Dermis lymphatic vessel endothelial cell (primary cell): ENCODE measurements at places on chromosomes 2 and 18. TPM values are rescaled to one million over a fixed set of nuclear protein-coding genes. Genes with fewer than 3 reads are reported as not detected.

The SLC23A3 gene
- total RNA-seq = 0.54 and 1.2 TPM in 2 replicates

The TSGA10 gene
- 0.54 and 1.5 TPM in 2 replicates for total RNA-seq

The ING5 gene
- total RNA-seq = 18.4 and 19.2 TPM in 2 replicates

The TCF23 gene
- total RNA-seq = not detected in 2 replicates

The FASTKD1 gene
- total RNA-seq = 11.1 and 17.4 TPM in 2 replicates

The ARHGEF33 gene
- under 0.01 and 0.26 TPM in 2 replicates for total RNA-seq

The CXCR2 gene
- total RNA-seq = not detected in 2 replicates

The ST8SIA3 gene
- total RNA-seq = not detected in 2 replicates

The WDR43 gene
- total RNA-seq = 35.1 and 54.6 TPM in 2 replicates

The SPP2 gene
- total RNA-seq = not detected in 2 replicates

The CNDP1 gene
- not detected in 2 replicates for total RNA-seq

The CMPK2 gene
- 0.26 and 0.33 TPM in 2 replicates for total RNA-seq

The GPAT2 gene
- 0.60 and 2.6 TPM in 2 replicates for total RNA-seq

The ARHGEF4 gene
- total RNA-seq = 0.09 and 0.98 TPM in 2 replicates

The SERPINB11 gene
- not detected in 2 replicates for total RNA-seq

The SERPINB12 gene
- total RNA-seq = not detected in 2 replicates

The IL1RL1 gene
- under 0.01 and 0.09 TPM in 2 replicates for total RNA-seq

The STPG4 gene
- total RNA-seq = 0.11 and 0.17 TPM in 2 replicates

The MALL gene
- 11.7 and 37.3 TPM in 2 replicates for total RNA-seq

The SERPINB8 gene
- 1.7 and 2.7 TPM in 2 replicates for total RNA-seq

The RAD51AP2 gene
- not detected in 2 replicates for total RNA-seq

The ALKAL2 gene
- not detected in 2 replicates for total RNA-seq

The SNTG2 gene
- 0.26 and 0.33 TPM in 2 replicates for total RNA-seq

The MAP3K20 gene
- 24.3 and 26.9 TPM in 2 replicates for total RNA-seq

The FAHD2B gene
- total RNA-seq = 5.4 and 8.6 TPM in 2 replicates

The ITGB6 gene
- total RNA-seq = not detected in 2 replicates

The KCNK3 gene
- total RNA-seq = under 0.01 TPM in 2 replicates

The CROCC2 gene
- not detected in 2 replicates for total RNA-seq

The ALK gene
- total RNA-seq = not detected in 2 replicates

The MPP4 gene
- 0.22 TPM in 1 of 2 replicates, not detected in the other for total RNA-seq

The TSN gene
- total RNA-seq = 92.8 and 155 TPM in 2 replicates

The SERPINB3 gene
- not detected in 2 replicates for total RNA-seq

The IL36RN gene
- not detected in 2 replicates for total RNA-seq

The ZNF397 gene
- total RNA-seq = 9.6 and 12.4 TPM in 2 replicates

The MC2R gene
- not detected in 2 replicates for total RNA-seq

The GPR39 gene
- under 0.01 TPM in 1 of 2 replicates, not detected in the other for total RNA-seq

The LRRTM4 gene
- not detected in 2 replicates for total RNA-seq

The ICA1L gene
- total RNA-seq = 0.98 and 2.2 TPM in 2 replicates

The ATP6V1B1 gene
- total RNA-seq = not detected in 2 replicates

The LCT gene
- under 0.01 TPM in 2 replicates for total RNA-seq

The SPHKAP gene
- total RNA-seq = not detected in 2 replicates

The TRABD2A gene
- 0.17 and 0.98 TPM in 2 replicates for total RNA-seq

The SCYGR4 gene
- total RNA-seq = not detected in 2 replicates
